ENCODE measurements at places on chromosomes 6 and 20. TPM values are rescaled to one million over a fixed set of nuclear protein-coding genes. Genes with fewer than 3 reads are reported as not detected.

- no peak for DNase-seq
Observed at GRCh38 chr6:74997646-74998045, 208.2 kb downstream of the COL12A1 start.

DNA sequence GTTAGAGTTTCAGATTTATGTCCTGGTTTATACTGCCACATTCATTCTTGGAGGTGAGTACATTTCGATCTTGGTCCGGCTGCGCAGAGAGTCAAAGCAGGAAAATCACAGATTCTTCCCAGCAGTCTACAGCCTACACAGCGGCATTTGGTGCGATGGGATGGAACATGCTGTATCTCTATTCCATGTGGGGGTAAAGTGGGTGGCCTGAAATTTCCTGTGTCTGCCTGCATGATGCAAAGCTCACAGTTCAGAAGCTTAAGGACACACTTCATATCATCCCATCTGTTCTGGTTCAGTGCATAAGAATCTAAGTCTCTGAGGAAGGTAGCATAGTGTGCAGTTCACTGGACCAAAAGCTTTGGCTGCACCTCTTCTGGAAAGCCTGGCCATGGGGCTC lies at the start of gene DEFB127:
Gene DEFB127, plus strand, starts transcription at position 301 of the 400 bp plus-strand sequence. Its CDS starts 91 bp downstream, at position 392.
- no peak for DNase-seq

DNA sequence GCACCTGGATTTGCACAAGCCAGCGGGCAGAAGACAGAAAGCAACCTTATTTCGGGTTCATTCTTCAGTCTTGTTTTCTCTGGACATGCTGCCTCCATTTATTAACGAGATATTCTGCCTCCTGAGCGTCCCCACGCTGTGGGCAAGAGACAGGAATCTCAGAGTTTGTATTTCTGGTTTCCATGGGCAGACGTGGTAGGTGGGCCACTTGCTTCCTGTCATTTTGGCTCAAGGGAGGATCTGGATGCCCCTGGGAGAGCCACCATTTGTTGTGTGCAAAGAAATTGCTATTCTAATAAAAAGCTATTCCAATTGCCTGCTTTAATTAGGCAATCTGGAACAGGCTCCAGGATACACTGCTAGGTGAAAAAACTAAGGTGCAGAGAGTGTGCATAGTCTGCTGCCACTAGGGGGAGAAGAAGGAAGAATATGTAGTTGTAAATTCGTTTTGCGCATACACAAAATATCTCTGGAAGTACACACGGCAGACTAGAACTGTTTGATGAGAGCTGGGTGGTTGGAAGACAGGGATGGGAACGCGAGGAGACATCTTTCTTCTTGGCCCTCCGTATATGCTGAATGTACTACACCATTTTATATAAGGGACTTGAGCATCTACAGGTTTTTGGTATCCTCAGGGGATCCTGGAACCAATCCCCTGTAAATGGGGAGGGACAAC lies 30.1 kb upstream of the SLC16A10 start:
- DNase-seq: no peak

GRCh38 chr6:160927416-160927815 lies 64.2 kb upstream of the MAP3K4 start:
- DNase-seq: no peak

The MCCD1 gene
- not detected for polyA plus RNA-seq

The CDSN gene
- not detected for polyA plus RNA-seq

The TNXB gene
- 125 TPM for polyA plus RNA-seq

The MLN gene
- not detected for polyA plus RNA-seq

The TUBB2B gene
- polyA plus RNA-seq: 57.5 TPM

- no peak for DNase-seq
Observed at GRCh38 chr6:132282696-132283095, 118.6 kb downstream of the MOXD1 start.

DNA sequence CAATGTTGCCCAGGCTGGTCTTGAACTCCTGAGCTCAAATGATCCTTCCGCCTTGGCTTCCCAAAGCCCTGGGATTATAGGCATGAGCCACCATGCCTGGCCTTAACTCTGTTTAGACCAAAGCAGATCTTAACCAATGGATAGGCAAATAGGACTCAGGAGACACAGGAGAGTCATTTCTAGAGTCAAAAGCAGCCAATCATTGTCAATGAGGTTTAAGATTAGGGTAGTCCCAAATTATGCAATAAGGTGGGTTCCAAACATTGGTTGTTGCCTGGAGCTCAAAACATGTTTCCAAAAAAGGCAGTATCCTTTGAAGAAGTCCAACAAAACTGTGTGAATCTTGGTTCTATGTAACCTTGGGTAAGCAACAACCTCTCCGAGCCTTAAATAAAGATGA lies 95.7 kb upstream of the JARID2 start:
- DNase-seq: no peak

DNA sequence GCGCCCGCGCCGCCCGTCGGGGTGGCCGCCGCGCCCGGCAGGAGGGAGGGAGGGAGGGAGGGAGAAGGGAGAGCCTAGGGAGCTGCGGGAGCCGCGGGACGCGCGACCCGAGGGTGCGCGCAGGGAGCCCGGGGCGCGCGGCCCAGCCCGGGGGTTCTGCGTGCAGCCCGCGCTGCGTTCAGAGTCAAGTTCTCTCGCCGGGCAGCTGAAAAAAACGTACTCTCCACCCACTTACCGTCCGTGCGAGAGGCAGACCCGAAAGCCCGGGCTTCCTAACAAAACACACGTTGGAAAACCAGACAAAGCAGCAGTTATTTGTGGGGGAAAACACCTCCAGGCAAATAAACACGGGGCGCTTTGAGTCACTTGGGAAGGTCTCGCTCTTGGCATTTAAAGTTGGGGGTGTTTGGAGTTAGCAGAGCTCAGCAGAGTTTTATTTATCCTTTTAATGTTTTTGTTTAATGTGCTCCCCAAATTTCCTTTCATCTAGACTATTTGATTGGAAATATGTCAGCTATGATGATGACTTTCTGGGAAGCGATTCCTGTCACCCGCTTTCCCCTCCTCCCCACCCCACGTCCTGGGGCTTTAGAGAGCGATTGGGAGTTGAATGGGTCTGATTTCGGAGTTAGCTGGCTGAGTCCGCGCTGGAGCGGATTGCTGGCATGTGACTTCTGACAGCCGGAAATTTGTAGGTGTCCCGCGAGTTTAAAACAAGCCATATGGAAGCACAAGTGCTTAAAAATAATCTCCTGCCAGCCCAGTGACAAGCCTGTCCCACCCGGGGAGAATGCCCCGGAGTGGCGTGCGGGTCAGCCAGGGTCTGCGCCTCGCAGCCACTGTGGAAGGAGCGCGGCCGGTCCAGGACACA lies 1.1 kb downstream of the ESR1 start:
- DNase-seq: no peak

DNA sequence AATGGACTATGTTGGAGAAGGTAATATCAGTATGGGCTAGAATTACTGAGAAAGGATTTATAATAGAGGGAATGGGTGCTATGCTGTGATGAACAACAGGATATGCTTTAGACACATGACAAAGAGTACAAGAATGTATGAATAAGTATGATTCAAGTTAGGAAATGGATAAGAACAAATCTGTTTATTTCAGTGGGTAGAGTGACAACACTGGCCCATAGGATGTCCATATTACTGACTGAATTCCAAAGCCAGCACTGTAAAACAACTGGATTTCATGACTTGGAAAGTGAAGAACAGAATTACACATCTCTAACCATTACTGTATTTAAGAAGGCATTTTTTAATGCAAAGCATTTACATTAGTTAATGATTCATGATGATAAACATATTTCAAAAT lies 35.9 kb downstream of the EPM2A start:
- no peak for DNase-seq

DNA sequence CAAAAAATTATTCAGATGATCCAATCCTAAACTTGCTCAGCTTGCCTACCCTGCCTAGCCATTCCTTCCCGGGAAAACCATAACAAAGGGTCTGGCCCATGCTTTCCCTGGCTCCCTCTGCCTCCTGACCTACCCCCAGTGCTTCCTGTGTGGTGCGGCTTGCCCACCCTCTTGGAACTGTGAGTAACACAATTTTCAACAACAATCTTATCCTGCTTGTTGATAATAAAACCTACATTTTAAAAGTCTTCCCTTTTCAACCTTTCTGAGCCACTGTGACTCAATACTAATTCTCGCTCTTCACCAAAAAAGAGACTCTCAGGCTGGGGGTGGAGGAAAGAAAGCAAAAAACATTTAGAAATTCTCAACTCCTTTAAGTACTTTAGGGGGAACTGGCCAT lies 18.0 kb downstream of the EXOC2 start:
- DNase-seq: no peak

The ELOVL2 gene
- 2.1 TPM for polyA plus RNA-seq

GRCh38 chr6:74715355-74716085 lies 490.3 kb downstream of the COL12A1 start:
- DNase-seq: no peak

DNA sequence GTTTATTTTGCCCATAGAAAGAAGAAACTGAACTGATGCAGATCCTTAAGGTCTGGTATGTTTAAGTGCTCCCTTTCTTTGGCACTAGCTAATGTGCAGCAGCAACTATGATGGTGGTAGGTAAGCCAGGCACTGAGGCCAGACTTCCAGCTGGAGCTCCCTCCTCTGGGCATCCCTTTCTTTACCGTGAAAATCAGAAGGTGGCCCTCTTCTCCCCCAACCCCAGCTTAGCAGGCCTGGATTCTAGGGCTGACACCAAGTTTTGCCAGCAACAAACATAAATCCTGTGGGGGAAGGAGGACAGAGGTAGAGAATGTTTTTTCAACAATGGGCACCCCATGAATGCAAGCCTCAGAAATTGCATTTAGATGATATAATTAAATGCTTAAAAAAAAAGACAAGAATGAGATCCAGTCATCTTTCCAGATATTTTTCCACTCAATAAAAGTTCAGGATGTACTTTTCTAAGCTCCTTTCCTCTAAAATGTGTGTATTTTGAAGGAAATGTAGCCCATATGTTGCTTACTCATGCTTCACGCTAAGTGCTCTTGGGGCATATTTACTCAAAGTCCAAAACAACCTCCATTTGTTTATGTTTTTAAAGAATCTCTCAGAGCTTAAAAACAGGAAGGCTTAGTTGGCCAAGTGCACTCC lies 123.9 kb upstream of the NXT1 start:
- no peak for DNase-seq

GRCh38 chr20:53016534-53017042 lies 44.4 kb downstream of the TSHZ2 start:
- no peak for DNase-seq

DNA sequence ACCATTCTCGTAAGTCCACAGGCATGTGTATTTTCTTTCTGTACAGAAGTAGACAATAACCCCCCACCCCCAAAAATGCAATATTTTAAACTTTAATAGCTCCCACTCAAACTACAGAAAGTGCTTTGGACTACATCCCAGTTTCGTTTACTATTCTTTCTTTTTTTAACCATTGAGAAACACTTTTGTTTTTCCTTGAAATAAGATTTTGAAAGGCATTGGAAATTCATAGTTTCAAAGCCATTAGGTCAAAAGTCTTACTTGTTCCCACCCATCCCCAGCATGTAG lies 140.0 kb downstream of the KIF16B start:
- DNase-seq: no peak

- DNase-seq: no peak
Observed at GRCh38 chr6:142822842-142823241, 122.1 kb downstream of the HIVEP2 start.

The FUT9 gene
- 0.17 TPM for polyA plus RNA-seq

The ATRN gene
- polyA plus RNA-seq: 23.4 TPM

GRCh38 chr6:166720856-166721255 lies 93.8 kb upstream of the RPS6KA2 start:
- DNase-seq: no peak

GRCh38 chr6:52517502-52518278 lies 59.2 kb downstream of the TRAM2 start:
- DNase-seq: peak; percentile 90

DNA sequence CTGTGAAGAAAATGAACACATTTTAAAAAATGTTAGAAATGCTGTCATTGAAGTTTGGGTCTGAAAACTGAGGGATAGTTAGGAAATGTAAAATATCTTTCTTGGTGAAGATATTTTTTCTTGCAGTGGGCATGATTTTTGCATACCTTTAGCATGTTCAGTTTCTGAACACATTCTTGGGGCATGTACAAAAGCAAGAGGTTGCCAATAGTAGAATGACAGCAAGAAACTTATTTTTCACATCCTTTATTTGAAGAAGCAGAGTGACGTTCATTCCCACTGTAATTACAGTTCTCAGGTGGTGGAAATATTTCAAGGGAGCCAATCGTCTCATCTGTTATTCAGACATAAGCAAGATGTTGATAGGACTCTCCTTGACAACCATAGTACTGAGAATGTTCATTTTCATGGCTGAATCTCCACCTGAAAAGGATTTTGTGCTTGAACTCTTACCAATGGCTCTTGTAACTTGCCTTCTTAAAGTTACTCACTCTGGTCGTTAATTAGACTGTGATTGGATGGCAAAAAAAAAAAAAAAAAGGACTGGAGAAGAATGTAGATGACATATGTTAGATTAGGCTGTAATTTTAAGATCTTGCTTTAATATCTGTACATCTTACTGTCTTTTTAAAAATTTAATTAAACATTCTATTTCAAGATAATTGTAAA lies 74.4 kb downstream of the DOK5 start:
- DNase-seq: peak; percentile 11

- no peak for DNase-seq
Observed at GRCh38 chr6:30312676-30313321, 13.9 kb upstream of the TRIM39 start.

The PACRG gene
- 1.7 TPM for polyA plus RNA-seq

- no peak for DNase-seq
Observed at GRCh38 chr20:63292904-63293303, at the start of gene COL20A1. Gene COL20A1, plus strand, starts transcription at chr20:63293186. Its CDS starts 1,922 bp downstream, at chr20:63295108.

The GRM1 gene
- polyA plus RNA-seq: 0.10 TPM

- DNase-seq: no peak
Observed at GRCh38 chr6:125104425-125104824, 49.1 kb upstream of the TPD52L1 start.

The LPA gene
- not detected for polyA plus RNA-seq

DNA sequence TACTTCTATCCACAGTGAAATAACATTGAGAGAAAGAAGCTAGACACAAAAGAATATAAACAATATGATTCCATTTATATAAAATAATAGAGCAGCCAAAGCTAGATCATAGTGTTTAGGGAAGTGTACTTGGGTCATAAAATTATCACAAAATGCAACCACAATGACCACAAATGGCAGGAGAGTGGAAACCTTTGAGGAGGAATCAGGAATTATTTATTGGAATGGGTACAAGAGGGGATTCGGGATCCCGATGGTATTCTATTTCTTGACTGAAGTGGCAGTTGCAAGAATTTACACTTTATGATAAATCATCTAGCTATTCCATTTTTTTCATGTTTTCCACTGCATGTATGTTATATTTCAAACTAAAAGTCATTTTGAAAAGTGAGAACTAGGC lies 76.1 kb downstream of the IPCEF1 start:
- no peak for DNase-seq
